ENCODE measurements at places on chromosomes 11 and 22. TPM values are rescaled to one million over a fixed set of nuclear protein-coding genes. Genes with fewer than 3 reads are reported as not detected.

DNA sequence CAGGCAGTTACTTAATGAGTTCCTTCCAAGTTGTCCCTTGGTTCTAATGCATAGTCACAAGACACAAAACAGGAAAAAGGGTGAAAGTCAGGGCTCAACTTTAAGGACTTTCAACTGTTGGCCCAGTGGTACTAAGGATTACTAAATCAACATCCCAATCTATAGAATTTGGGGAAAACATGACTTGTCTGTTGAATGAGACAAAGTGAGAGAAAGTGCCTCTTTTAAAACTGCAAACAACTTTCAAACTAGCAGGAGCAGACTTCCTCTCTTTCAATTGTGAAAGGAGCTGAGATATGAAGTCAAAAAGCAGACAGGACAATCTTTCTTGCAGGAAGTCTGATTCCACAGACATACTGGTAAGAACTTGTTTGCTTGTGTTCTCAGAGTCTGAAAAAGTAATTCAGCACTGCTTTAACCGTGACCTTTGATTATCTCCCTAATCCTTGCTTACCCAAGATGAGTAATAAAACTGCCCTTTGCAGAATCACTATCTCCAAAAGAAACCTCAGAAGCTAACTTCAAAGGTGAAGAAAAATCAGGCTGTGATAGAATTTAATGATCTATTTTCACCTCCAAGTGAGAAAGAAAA is 960.7 kb upstream of the RAG2 start:
- DNase-seq = no peak

DNA sequence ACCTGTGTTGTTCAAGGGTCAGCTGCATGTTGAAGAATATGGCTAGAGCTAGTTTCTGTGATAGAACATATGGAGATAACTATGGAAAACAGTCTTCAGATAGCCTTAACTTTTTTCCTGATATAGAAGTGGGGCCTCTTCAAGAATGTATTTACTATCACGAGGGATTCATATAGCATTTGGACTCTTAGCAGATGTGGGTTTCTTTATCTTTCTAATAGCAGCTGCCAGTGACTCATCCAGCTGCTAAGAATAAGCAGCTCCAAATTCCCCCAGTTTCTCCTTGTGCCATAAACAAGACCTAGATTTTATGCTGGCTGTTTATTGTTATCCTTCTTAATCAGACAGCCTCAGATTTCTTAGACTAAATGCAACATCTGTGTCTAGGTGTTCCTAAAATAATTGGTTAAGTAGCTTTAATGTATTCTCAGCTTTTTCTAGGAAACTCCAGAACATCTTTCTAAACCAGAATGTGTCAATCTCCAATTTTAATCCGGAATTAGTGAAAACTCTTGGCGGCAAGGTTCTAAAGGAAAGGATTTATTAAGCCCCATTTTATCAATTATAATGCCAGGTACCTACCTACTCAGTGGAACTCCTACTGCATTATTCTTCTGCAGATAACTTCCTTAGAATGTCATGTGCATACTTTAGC is 119.8 kb downstream of the CSTPP1 start:
- DNase-seq = no peak

- DNase-seq = peak; percentile 72
These were observed 116.4 kb downstream of the TYR start for GRCh38 chr11:89293965-89294679.

GRCh38 chr11:126127898-126128297 is 65.2 kb upstream of the CDON start:
- DNase-seq = no peak

DNA sequence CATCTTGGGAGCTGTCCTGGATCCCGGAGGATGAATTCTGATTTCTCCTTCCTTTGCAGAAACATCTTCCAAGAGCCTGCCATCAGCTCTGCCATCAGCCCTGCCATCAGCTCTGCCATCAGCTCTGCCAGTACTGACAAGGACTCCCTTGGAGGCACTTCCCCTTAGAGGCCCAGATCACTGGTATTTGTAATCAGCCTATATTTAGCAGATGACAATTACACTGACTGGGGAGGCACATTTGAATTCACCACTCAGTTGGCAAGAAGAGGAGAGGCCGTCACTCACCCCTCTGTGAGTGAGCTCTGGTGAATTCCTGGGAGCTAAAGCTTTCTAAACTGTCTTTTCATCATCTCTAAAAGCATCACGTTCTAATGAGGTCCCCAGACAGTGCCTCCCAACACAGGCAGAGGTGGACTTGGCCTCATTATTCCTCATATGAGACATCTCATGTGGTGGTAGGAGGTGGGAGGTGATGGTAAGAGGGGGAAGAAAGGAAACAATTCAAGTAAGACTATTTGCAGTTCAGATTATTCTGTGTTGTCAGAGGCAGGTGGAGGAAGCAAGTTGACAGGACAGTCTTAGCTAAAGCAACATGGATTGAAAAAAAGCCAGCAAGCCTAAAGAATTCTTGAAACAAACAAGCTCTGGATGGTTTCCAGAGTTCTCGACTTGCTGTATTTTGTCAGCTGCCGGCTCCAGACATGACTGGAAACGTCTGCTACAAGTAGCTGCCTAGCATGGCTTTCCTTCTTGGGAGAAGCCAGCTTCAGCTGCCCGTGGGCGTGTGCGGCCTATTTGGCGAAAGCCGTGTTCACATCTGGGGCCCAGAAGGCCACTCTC is 771.7 kb downstream of the TBC1D22A start:
- no peak for DNase-seq

- peak; percentile 57 for DNase-seq
These were observed 104.8 kb downstream of the MPPED2 start for GRCh38 chr11:30481330-30481729.

DNA sequence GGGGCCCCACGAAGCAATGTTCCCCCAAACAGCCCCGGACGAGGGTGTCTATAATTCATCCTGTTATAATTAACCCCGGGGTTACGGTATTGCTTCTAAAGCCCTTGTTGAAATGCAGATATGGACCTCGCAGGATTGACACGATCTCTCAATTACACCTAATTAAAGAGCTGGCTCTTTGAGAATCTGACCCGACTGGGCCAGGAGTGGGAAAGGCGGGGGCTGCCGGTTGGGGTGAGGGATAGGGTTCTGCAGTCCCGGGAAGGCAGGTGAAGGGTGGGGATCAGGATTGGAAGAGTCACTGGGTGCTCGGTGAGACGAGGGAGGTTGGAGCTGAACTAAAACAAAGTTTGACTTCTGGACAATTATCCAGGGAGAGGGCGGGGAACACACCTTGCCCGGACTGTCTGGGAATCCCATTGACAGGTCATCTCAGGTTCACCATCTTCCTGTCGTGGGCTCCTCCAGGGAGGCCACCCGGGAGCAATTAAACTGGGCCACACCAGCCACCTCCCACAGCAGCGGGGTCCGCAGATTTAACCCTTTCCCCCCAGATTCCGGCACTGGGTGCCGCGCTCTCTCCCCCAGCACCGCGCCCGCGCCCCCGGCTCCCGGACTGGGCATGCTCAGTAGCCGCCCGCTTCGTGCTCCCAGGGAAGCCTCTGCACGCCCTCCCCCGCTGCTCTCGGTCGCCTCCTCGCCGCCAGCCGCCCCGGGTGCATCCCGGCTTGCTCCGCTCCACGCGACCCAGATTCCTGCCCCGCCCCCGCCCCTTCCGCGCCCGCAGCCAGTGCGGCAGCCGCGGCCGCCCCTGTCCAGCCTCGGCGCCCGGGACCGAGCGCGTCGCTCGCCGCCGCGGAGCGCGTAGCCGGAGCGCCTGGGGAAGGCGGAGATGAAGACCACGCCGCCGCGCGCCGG is at the start of gene ELMOD1:
TSS of gene ELMOD1 (plus strand) at position 688 of the 918 bp plus-strand sequence. CDS start 27,043 bp downstream, outside the sequence.
- peak; percentile 85 for DNase-seq

DNA sequence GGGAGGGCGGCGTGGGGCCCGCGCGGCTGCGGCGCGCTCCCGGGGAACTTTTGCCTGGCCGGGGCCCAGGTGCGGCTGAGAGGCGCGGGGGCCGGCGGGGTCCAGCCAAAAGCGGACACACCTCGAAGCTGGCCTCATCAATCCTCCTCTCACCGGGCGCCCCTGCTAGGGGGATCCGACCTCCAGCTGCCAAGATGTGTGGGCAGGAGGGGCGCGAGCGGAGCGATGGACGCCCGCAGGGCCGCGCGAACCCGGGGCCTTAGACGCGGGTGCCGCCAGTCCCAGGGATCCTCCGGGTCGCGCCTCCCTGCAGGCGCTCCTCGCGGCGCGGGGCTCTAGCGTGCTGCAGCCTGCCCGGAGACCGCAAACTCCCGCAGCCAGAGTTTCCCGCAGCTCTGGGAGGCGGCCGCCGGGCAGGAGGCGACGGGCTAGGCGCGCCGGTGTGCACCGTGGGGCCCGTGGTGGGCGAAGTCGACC is 785 bp downstream of the IGSF9B start:
- peak; percentile 59 for DNase-seq

GRCh38 chr22:49330421-49331222 is 497.1 kb downstream of the BRD1 start:
- no peak for DNase-seq

Gene ALG9
- total RNA-seq = 36.9 TPM

Gene SF3A1
- total RNA-seq = 48.4 TPM

Gene MICAL2
- 0.60 TPM for total RNA-seq

Gene DBX1
- total RNA-seq = 5.3 TPM

Gene MYBPC3
- total RNA-seq = 0.06 TPM

Gene GAS2L1
- total RNA-seq = 0.95 TPM

Gene MCHR1
- total RNA-seq = 2.1 TPM

Gene PGA4
- total RNA-seq = 0.41 TPM

Gene PPP6R3
- 162 TPM for total RNA-seq

Gene CRYBB3
- total RNA-seq = 0.19 TPM

Gene MCM5
- 131 TPM for total RNA-seq

Gene TMEM132A
- 77.2 TPM for total RNA-seq

Gene NLRP14
- 1.8 TPM for total RNA-seq
